NCI-H2227 treated with DMSO at 0.1 percent for 48 hours (cell line): ENCODE measurements at places on chromosomes 3 and 15.

DNA sequence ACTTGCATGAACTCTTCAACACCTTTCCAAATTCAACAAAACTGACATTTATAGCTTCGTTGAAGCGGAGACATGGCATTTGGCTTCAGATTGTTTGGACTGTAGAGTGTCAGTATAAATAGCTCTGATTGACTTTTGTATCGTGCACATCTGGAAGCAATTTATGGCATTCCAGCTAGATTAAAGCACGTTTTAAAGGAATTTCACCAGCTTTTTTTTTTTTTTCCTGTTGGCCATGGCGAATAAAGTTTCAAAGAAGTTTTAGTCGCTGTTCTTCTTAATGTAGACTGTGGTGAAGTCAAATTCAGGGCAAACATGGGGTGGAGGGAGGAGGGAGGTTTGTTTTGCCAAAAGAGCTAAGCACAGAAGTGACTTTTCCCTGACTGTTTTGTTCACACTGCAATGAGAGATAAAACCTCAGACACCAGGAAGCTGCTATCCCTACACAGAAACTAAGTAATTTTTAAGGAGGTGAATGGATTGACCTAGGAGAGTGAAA lies 391.0 kb upstream of the RARB start:
- no peak for DNase-seq

- DNase-seq, result no peak
These were observed 72.7 kb upstream of the AKAP13 start for GRCh38 chr15:85307687-85308045.

GRCh38 chr3:105448338-105448982 lies 81.8 kb downstream of the ALCAM start:
- no peak for DNase-seq

- DNase-seq, result no peak
These were observed 1026.2 kb downstream of the NAALADL2 start for GRCh38 chr3:175885231-175885766.
